ENCODE measurements at places on chromosomes 2 and 18.

GRCh38 chr2:48587560-48587959, 30.1 kb upstream of the GTF2A1L start:
- no peak for DNase-seq

DNA sequence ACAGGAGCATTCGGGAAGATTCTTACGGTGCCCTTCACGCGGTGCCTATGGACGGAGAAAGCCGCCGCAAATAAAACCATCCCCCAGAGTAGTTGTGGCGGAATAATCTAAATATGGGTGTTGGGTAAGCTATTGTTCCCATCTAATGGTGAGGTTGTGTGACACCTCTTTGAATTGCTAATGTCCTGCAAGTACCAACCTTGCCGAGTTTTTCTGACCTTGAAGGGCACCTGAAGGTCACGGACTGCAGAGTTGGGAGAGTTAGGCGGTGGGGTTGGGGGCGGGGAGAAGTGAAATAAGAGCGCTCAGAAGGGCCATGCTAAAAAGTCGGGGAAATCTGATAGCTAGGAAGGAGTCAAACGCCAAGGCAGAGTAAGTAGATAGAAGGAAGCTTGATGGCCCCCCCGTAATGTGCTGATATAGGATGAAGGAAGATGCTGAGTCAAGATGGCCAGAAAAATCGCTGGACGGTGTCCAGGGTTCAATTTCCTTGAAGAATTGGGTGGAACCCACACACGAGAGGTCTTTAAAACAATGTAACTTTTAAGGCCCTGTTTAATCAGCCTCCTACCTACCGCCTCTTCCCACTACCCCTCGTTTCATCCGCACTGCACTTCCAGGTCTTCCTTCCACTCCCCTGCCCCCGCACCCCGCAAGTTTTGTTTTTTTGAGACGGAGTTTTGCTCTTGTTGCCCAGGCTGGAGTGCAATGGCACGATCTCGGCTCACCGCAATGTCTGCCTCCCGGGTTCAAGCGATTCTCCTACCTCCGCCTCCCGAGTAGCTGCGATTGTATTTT, 600 bp downstream of the KATNAL2 start:
- no peak for DNase-seq

GRCh38 chr2:172093416-172094293, 8.3 kb downstream of the DLX1 start:
- no peak for DNase-seq

- DNase-seq: no peak
These were observed 325.0 kb downstream of the ARL6IP6 start for GRCh38 chr2:153043385-153043784.

GRCh38 chr2:183359867-183360266, 235.6 kb downstream of the NUP35 start:
- no peak for DNase-seq

DNA sequence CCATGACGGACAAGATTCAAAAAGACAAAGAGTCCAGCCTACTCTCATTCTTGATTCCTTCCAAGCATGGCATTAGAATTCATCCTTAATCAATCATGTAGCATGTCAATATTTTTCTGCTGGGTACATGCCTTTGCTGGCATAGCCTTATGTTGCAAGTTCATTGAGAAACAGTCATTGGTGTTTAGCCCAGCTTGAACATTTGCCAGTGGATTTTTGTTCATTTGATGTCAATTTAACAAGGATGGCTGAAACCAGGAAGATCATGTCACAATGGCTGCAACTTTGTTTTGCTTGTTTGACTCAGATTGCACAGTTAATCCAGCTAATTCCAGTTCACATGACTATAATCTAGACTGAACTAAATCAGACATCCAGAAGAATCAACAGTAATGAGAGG, 1132.2 kb downstream of the LRP1B start:
- DNase-seq: no peak

GRCh38 chr2:88261725-88262124, 91.6 kb downstream of the THNSL2 start:
- DNase-seq: no peak

DNA sequence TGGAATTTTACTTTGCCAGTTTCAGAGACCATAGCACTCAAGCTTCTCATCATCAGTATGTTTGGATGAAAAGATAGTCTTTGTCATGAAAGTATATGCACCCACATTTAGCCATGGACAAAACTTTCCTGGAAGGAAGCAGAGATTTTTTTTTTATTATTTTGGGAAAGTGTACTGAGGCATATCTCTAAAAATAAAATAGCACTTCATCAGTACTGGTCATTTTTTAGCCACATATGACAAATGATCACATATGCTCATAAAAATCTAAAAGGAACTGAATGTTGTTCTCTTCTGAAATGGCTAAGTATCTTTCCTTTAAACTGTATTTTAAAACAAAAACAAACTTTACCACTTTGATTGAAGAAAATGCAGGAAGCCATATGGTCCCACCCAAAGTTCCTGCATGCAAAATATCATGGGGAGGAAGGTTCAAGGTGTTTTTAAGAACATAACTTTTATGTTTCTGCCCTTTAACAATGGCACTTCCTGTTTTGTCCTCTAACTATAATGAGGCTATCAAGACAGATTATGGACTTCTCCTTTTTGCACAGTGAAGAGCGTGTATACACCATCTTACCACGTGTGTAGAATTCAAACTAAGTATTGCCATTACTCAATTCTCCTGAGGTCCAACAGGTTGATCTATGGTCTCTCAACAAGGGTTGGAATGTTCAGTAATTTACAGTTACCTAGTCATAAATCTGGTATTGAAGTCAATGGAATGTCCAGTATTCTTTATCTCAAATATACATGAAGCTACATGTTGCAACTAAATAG, 77.1 kb upstream of the SLC39A10 start:
- DNase-seq: no peak

DNA sequence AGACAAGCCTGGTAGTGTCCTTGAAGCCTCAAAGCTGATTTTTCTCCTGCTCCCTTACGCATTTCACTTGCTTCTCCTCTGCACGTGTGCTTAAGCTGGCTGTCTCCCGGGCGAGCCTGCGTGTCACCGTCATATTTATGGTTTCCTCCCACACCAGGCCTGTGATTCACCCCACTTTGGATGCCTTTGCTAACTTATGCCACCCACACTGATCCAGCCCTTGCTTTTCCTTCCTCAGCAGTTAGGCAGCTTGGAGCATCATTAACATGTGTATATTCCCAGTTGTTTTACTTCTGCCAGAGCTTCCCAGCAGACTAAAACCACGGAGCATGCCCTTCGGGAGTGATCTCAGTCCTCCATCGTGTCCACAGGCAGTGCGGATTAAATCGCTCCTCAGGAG, 2.2 kb downstream of the ST3GAL5 start:
- peak; percentile 47 for DNase-seq

- peak; percentile 54 for DNase-seq
These were observed 66.8 kb upstream of the ASAP2 start for GRCh38 chr2:9139491-9140443.

DNA sequence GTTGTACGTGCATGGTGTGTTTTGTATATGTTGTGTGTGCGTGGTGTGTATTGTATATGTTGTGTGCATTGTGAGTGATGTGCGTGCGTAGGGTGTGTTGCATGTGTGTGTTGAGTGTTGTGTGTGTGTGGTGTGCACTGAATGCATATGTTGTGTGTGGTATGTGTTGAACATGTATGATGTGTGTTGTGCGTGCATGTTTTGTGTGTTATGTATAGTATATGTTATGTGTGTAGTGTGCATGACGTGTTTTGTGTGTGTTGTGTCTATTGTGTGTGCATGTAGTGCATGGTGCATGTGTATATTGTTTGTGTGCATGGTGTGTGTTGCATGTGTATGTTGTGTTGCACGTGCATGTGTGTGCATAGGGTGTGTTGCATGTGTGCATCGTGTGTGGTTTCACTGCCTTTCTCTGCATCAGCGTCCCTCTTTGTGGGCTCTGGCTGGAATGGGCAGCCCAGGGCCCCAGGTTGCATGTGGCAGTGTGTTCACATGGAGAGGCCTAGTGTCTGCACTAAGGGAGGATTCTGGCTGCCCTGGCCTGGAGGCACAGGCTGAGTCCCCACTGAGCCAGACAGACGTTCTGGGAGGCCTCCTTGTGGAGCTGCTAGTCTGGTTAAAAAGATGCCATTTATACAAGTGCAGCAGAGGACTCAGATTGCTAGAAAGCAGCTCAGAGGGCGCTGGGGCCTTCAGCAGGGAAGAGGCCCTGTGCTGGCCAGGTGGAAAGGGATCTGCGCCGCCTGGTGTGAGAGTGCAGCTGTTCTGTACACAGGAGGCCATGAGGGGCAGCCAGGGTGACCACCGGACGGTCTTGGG, 107.2 kb downstream of the FAM168B start:
- DNase-seq: no peak

GRCh38 chr2:27902098-27902497, 11.6 kb downstream of the BABAM2 start:
- DNase-seq: no peak

GRCh38 chr2:62550461-62550860, 44.5 kb upstream of the TMEM17 start:
- DNase-seq: no peak

GRCh38 chr2:168025487-168026202, 221.8 kb downstream of the STK39 start:
- DNase-seq: no peak

DNA sequence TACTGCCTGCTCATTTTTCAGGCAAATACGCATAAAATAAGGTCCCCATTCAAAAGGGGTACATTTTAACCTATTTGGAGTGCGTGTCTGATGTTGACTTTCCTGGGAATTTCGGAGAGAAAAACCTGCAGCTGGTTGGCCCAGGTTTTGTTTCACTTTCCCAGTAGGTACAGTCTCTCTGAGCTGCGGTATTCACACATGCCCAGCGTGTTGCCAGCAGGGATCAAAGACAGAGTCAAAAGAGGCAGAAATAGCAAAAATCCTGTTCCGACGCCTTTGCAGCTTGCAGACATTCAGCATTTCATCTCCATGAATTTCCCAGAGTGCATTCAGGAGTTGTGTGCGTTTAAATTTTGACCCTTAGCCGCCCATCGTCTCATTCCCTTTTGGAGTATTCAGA, 855.4 kb upstream of the CELF4 start:
- no peak for DNase-seq

DNA sequence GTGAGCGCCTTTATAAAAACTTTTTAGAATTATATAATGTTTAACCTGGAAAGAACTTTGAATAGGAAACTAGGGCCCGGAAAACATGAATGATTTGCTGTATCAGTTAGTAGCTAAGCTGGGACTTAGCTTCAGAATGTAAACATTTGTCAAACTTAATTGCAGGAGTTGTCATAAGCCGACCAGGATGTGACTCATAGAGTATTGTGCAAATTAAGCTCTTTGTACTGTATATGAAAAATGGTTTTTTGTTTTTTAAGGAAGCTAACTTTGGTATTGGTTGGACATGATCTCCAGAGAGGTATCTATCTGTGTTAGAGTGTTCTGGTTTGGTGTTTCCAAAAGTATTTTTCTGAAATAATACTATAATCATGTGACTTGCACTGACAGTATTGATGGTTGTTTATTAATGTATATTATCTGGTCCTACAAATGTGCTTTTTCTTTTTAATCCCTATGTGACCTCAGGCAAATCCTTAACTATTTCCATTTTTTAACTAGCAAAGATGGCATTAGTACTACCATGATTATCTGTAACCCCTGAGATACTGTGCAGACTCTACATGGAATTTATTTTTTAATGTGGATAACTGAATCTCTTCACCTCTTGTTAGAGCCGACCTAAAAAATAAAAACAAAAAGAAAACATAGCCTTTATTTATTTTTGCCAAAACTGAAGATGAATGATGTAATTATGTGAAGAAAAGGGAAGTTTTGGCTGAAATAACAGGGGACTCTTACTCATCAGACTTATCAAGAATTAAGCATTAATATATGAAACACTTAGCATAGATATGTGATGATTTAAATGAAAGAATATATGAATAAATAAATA, 11.7 kb downstream of the YIPF4 start:
- DNase-seq: no peak

- DNase-seq: no peak
These were observed 32.8 kb downstream of the FOSL2 start for GRCh38 chr2:28425464-28425835.

GRCh38 chr2:186308347-186308746, 177.7 kb upstream of the ZC3H15 start:
- DNase-seq: no peak

- DNase-seq: no peak
These were observed 402.4 kb downstream of the EPHA4 start for GRCh38 chr2:221169724-221170123.

- DNase-seq: no peak
These were observed 25.7 kb upstream of the RNF103 start for GRCh38 chr2:86649119-86649947.

DNA sequence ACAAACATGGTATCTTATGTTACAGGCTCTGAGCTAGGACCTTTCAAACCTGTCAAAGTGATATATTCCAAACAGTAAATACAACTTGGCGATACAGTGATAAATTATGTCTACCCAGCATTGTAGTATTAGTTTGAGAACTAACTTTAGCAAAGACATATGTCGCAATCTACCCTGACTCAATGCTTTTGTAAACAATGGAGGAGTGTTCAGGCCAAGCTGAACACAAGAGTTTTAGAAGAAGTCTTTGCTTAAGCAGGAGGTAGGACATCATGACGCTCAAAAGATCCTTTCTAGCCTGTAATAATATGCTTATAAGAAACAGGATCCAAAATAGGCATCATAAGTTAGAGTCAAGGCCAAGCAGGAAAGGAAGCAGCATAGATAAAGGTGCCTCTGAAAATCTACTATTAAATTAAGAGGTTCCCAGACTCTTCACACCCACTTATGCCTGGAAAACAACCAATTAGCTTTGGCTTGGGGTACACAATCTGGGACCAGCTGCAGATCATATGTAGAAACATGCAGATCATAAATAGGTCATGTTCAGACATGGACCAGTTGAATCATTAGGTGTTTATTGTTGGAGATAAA, 132.5 kb downstream of the CSRNP3 start:
- DNase-seq: no peak

- no peak for DNase-seq
These were observed 11.8 kb downstream of the NEU4 start for GRCh38 chr2:241820625-241821384.

GRCh38 chr2:181690860-181691259, 10.5 kb upstream of the NEUROD1 start:
- no peak for DNase-seq

DNA sequence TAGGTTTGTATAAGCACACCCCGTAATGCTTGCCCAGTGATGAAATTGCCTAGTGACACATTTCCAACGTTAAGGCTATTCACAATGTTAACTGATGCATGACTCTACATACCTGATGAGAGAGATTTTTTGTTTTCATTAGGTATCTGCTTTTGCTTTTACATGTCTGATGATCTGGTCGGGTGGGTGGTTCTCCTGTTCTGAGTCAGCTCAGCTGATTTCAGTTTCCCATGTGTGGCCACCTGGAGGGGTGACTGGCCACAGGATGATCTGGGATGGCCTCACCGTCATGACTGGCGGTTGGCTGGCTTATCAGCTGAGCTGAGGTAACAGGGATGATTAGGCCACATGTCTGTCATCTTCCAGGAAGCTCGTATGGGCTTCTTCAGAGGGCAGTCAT, 33.8 kb upstream of the ACYP2 start:
- DNase-seq: no peak

- no peak for DNase-seq
These were observed 2.9 kb downstream of the ALPI start for GRCh38 chr2:232458661-232459418.

GRCh38 chr2:240806459-240806858, 13.6 kb downstream of the KIF1A start:
- DNase-seq: no peak
